ENCODE measurements at places on chromosomes 5 and 9.

DNA sequence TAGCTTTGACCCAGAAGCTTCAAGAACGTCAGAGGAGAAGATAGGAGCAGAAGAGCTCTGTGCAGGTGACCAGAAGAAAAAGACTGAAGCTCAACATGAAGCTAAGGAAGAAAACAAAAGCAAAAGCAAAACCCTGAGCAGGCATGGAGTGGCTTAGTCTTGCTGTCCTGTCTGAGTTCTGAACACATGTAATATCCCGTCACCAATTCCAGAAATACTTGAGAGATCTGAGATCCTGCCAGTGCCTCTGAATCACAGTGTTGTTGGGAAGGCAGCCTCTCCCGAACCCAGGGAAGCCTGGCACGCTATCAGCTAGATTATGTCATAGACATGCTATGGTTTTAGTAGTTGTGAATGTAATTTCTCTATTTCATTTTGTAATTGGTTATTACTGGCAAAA lies 235.7 kb downstream of the ICE1 start:
- DNase-seq: no peak

DNA sequence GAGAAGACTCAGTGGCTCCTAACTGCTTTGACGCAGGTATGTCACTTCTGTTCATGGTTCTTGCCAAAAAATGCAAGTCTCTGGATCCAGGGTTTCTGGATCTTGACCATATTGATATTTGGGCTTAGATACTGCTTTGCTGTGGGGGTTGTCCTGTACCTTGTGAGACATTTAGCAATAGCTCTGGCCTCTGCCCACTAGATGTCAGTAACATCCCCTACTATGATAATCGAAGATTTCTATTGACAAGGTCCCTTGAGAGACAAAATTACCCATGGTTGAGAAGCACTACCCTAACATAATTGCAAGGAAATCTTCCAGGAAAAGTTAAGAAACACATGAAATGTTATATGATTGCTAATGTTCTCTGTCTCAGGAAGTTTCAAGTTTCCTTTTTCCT lies 285.4 kb downstream of the TMEM232 start:
- DNase-seq: no peak

- DNase-seq: peak; percentile 40
Observed at GRCh38 chr5:81017320-81017719, 57.2 kb downstream of the RASGRF2 start.

DNA sequence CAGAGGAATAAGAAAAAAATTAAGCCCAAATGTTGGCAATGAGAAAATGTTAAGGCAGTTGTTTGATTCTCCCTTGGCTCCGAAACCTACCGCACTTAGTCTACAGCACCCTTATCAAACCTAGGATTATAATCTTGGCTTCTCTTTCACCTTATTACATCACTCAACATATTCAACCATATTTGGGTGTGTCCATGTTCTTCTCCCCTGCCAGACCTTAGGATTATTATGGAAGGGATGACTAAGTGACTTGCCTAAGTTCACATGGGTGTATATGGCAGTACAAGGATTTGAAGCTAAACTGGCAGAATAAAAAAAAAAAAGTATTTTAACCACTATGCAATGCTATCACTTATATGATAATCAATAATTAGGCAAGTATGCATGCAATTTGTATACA lies 76.4 kb downstream of the PLK2 start:
- no peak for DNase-seq

DNA sequence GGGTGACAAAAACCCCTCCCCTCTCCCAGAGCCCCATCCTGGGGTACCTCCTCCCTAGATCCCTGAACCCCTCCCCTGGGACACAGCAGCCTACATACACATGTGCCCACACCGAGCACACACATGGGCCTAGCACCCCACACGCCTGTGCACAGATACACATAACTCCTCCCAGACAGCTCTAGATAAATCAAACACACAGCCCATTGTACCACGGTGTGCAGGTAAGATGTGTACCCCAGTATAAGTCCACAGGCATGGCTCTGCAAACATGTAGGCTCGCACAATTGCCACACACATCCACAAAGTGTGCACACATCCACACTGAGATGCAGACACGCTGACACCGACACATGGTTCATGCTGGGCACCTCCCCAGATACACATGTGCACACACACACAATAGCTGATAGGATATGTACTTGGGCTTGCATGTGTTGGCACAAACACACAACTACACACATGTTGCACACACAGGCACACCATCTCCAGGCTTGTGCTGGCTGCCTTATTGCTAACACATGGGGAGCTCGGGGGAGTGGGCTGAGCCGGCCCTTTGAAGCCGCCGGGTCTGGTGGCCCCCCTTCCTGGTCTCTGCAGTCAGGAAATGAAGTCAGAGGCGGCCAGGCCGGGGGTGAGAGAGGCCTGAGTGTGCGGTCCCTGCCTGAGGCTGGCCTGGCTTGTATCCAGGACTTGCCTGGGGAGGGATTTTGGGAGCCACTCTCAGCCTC lies 30.2 kb downstream of the GOLGA2 start:
- DNase-seq: no peak

- no peak for DNase-seq
Observed at GRCh38 chr5:27458287-27458686, 419.9 kb upstream of the CDH9 start.

DNA sequence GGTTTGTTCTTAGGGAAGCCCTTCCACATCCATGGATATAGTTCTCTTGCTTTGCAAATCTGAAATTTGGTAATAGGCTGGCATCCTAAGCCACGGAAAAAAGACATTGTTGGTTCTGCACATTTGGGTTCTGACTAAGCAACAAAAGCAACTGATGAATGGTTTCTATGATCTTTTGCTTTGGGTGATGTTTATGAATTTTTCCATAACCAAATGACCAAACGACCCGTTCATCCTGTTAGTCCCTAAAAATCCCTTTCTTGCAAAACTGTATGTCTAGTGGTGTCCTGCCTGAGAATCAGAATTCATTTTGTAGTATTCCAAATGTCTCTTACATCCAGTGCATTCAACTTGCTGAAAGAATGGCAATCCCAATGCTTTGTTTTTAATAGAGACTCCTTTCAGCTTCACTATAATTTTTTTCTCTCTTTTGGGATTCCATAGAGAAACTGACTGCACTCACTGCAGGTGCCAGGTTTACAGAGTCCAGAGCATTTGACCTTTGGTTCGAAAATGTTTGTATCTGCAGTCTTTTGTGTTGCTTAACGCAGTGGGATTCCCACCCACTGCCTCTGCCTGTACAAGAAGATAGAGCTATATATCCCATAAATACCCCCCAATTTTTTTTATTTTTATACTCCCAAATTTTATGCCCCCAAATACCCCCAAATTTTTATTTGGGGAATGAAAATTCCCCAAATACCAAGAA lies 4.7 kb downstream of the SPTAN1 start:
- no peak for DNase-seq

Data from activated CD4-positive, alpha-beta T cell treated with anti-CD3 and anti-CD28 coated beads for 48 hours (primary cell).